ENCODE measurements at places on chromosomes 6 and 20.

- no peak for DNase-seq
These were observed 4.0 kb upstream of the HEY2 start for GRCh38 chr6:125745281-125746018.

GRCh38 chr20:58576603-58576970 is 61.4 kb upstream of the APCDD1L start:
- DNase-seq: no peak

GRCh38 chr6:35360349-35361138 is 18.2 kb downstream of the PPARD start:
- no peak for DNase-seq

- peak; percentile 42 for DNase-seq
These were observed 53.2 kb downstream of the EIF2S2 start for GRCh38 chr20:34058831-34059230.

- DNase-seq: no peak
These were observed 24.1 kb downstream of the KIF25 start for GRCh38 chr6:168021581-168021980.
